Jurkat, Clone E6-1 (cell line): ENCODE measurements at places on chromosomes 6 and 20.

DNA sequence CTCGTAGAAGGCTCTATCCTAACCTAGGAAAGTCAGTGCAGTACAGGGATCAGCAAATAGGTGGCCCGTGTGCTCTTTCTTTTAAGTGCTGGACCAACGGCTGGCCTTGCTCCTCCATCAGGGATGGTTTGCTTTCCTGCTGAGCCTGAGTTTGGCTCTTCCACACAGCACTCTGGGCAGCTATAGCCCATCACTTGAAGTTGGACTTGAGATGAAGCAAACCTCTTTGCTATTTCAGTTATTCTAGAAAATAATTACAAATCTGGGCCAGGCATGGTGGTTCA lies 66.9 kb upstream of the KCNK16 start:
- no peak for DNase-seq

- no peak for DNase-seq
These were observed 190.8 kb upstream of the BMP2 start for GRCh38 chr20:6576726-6577125.

- no peak for DNase-seq
These were observed 21.4 kb upstream of the CITED2 start for GRCh38 chr6:139395891-139396301.

- no peak for DNase-seq
These were observed 12.2 kb upstream of the SHLD1 start for GRCh38 chr20:5737966-5738365.

GRCh38 chr6:148972481-148972880 lies 225.7 kb downstream of the UST start:
- DNase-seq = peak; percentile 35

- DNase-seq = no peak
These were observed 2.1 kb downstream of the TSPYL4 start for GRCh38 chr6:116251568-116252384.

GRCh38 chr6:129473546-129473945 lies 236.4 kb downstream of the ARHGAP18 start:
- DNase-seq = no peak

GRCh38 chr6:48736501-48737206 lies 625.7 kb upstream of the PTCHD4 start:
- no peak for DNase-seq

GRCh38 chr6:35879151-35879550 lies 41.7 kb downstream of the SRPK1 start:
- DNase-seq = no peak
